ENCODE measurements at places on chromosomes 6 and 20.

GRCh38 chr20:35560105-35560511 lies 18.2 kb downstream of the ERGIC3 start:
- no peak for DNase-seq

DNA sequence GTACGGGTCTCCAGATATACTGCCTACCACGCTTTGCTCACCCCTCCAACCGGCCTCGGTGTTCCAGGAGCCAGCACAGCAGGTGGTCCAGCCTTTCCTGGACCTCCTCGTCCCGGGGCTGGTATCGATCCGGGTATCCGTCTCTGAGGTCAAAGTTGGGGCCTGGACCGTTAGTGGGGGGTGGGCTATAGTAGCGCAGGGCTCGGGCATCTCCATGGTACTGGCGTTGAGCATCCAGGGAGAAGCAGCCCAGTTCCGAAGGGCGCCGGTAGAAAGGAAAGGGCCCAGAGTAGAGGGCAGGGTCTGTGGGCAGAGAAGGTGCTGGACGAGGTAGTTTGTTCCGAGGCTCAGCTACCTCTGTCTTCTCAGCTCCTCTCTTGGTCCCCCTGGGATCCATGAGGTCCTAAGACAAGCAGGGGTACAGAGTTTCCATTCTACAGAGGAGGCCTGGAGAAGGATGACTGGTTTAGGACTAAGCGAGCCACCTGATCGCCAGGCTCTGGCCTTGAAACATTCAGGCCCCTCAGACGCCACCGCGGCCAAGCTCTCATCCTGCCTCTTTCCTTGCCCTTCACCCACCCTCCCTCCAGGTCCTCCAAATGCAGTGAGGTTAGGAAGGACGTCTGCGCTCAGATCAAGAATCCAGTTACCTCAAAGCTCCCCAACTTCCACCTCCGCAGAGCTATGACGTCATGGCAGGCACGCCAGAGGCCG lies 502 bp downstream of the DXO start:
- DNase-seq, result no peak

- no peak for DNase-seq
These were observed 24.1 kb upstream of the HS3ST5 start for GRCh38 chr6:114366899-114367298.

- peak; percentile 16 for DNase-seq
These were observed 49.7 kb downstream of the BCAS4 start for GRCh38 chr20:50844430-50845100.

DNA sequence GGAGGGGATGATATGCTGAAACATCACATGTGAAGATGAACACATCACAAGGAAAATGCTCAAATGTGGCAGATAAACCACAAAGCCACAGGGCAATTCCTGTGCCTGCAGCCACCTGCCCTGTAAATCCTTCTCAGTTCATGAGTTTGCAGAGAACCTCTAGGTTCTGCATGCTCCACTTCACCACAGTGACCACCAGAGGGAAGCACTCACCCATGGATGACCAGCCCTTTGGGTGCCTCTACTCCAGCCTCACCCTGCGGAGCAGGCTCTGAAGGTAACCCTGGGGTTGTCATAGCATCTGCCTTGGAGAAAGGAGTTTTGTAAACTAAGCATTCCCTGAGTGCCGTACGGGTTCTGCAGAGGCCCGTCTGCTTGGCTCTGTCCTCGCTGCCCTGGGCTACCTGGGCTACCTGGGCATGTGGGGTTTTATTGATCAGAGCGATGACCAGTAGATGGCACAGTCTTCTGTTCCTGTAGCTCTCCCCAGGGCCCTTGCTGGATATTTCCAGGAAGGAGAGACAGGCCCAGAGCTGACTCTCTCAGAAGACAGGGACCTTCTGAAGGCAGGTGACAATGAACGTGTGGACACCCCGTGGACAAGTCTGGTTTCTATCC lies 31.7 kb upstream of the CST1 start:
- DNase-seq, result no peak

- DNase-seq, result no peak
These were observed 64.1 kb downstream of the TFAP2C start for GRCh38 chr20:56693217-56693616.

DNA sequence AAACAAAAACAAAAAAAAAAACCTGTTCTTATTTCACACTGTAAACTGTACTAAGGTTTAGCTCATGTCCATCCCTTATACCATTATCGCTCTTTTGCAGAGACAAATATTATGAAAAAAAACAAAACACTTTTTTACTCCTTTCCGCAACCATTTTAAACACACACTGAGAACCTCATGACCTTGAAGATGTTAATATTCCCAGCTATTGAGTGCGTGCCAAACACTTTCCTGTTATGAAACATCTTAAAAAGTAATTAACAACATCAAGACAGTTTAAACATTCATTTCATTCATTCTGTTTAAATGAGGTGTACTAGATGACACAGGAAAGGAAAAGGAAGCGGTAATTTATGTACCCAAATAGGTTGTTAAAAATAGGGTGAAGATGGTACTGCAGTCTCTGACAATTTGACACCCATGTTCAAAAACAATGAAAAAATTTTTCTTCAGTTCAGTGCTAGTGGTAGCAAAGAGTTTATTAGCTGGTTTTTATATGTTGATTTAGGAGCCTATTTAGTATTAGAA lies 3.9 kb upstream of the ARHGAP18 start:
- DNase-seq, result no peak

DNA sequence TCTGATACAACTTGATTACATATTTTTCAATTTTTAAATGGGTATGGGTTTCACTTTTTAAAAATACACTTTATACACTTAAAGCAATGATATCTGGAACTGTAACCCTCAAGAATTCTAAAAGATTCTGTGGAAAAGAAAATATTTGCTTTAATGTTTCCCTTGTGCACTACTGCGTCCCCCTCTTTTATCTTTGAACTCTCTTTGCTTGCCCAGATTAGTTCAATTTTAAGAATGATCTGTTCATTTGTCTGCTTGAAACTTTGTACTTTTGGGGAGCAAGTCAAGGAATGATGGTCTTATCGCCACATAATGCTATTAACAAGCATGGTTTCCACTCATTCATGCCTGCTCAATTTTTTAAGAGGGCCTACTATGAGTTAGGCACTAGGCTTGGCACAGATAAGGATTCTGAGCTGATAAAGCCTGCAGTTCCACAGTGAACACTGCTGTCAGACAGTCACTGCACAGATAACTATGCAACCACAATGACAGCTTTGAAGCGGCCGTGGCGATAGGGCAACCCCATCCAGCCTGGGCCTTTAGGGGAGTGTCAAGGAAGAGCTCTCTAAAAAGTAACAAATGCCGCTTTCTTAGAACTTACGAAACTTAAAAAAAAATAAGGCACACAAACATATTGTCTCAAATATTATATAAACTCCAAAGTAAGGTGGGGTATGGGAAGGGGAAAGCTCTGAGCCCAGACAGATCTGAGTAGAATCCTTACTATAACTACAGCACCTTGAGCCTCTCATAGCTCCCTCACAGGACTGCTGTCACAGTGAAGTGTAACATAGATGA lies 29.7 kb downstream of the FYN start:
- DNase-seq, result no peak

GRCh38 chr6:137084865-137085617 lies 40.3 kb upstream of the IL20RA start:
- DNase-seq, result no peak

DNA sequence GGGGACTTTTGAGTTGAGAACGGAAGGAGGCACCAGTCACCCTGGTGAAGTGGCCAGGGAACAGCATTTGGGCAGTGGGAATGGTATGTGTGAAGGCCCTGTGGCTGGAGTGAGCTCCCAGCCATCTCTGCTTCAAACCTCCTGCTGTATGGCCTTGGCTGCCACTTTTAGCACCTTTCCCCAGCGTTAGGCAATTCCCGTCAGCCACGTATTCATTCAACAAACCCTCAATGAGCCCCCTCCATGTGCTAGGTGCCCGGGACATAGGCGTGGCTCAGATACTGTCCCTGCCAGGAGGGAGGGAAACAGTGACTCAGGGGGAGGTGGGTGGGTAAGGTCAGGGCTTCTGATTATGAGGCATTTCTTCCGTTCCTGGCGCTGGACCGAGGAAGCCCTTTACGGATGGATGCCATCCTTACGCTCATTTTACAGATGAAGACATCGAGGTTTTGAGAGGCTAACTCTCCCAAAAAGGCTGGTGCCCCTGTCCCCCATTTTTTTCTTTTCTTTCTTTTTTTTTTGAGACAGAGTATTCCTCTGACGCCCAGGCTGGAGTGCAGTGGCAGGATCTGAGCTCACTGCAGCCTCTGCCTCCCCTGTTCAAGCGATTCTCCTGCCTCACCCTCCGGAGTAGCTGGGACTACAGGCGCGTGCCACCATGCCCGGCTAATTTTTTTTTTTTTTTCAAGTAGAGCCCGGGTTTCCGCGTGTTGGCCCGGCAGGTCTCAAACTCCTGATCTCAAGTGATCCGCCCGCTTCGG lies 37.5 kb downstream of the SRC start:
- no peak for DNase-seq

- no peak for DNase-seq
These were observed 244.8 kb upstream of the UFL1 start for GRCh38 chr6:96276856-96277255.

DNA sequence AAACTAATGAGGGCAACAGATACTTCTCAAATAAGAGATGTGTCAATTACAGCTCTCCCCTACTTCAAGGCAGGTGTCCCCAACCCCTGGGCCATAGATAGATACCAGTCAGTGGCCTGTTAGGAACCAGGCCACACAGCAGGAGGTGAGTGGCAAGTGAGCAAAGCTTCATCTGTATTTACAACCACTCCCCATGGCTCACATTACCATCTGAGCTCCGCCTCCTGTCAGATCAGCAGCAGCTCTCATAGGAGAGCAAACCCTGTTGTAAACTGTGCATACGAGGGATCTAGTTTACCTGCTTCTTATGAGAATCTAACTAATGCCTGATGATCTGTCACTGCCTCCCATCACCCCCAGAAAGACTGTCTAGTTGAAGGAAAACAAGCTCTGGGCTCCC lies 422.1 kb downstream of the GJA1 start:
- no peak for DNase-seq

- DNase-seq, result no peak
These were observed 115.4 kb downstream of the BCAS1 start for GRCh38 chr20:53954723-53955658.

GRCh38 chr6:120077489-120077888 lies 727.9 kb upstream of the MAN1A1 start:
- no peak for DNase-seq

DNA sequence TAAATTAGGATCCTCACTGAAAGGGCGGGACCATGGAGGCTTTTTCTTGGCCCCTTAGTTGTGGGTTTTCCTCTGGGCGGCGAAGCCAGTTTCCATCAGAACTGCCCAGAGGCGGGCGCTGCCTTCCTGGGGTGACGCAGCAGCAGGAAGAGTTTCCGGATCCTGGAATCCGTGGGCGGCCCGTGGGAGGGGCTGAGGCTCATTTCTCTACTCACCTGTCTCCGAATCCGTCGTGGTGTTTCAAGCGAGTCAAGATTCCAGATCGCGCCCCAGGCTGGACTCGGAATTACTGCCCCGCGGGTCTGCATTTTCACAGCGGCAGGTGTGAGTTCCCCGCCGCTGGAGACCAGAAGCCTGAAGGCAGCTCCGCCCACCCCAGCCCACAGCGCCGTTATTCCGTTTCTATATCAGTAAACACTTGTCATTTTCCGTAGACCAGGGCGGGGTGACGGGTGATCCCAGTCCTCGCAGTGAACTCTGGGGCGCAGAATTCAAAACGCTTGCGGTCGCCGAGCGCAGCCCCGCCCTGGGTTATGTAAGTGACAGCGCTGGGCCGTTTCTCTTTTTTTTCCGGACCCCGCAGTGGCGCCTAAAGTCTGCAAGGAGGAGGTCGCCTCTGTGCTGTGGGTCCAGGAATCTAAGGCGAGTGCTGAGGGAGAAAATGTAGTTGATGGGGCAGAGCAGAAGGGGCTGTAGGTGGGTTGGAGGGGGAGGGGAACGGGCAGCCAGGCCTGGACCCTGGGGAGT lies 27.2 kb upstream of the POU5F1 start:
- no peak for DNase-seq

GRCh38 chr6:108942556-108943492 lies 94.6 kb downstream of the ARMC2 start:
- no peak for DNase-seq

- DNase-seq, result no peak
These were observed 68.5 kb upstream of the DUSP22 start for GRCh38 chr6:223763-224162.

DNA sequence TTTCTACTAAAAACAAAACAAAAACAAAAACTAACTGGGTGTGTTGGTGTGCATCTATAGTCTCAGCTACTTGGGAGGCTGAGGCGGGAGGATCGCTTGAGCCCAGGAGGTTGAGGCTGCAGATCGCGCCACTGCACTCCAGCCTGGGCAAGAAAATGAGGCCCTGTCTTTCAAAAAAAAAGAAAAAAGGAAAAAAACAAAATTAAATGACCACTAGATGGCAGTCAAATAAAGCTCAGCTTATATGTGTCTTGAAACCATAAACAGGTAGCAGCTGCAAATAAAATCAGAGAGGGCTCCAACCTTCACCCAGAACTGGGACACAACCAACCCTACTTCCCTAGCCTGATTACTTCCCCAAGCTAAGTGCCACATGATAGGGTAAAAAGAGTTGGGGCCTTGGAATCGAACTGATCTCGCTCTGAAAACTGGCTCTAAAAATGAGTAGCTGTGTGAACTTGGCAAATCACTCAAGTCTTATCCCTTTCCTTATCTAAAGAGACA lies 67.1 kb upstream of the ADGRF4 start:
- peak; percentile 9 for DNase-seq

DNA sequence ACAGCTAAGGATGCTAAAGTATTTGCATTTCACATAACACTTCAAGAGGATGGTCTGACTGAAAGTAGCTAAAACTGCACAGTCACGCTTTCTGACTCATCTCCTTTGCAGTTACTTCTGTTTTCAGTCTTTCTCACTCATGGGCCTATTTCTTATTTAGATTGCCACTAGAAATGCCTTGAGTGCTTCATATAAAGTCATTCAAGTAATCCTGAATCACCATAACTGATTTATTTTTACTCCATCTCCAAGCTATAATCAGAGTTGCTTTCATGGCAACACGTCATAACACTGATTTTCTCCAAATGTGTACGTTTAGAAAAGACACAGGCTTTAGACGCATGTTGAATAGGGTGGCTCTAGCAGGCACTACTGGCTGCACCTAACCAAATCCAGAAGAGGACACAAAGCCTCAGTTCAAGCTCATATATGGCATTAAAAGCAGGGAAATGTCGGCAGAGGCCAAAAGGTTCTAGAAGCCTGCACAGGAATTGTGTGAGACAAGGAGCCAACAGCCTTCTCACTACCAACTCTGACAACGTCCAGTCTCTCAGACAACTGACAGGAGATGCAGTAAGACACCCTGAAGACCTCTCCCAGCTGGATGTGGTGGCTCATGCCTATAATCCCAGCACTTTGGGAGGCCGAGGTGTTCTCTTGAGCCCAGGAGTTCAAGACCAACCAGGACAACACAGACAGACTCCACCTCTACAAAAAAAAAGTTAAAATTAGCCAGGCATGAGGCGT lies 64.1 kb upstream of the BEND6 start:
- DNase-seq, result peak; percentile 82

GRCh38 chr6:153493501-153493900 lies 362.4 kb upstream of the RGS17 start:
- no peak for DNase-seq

DNA sequence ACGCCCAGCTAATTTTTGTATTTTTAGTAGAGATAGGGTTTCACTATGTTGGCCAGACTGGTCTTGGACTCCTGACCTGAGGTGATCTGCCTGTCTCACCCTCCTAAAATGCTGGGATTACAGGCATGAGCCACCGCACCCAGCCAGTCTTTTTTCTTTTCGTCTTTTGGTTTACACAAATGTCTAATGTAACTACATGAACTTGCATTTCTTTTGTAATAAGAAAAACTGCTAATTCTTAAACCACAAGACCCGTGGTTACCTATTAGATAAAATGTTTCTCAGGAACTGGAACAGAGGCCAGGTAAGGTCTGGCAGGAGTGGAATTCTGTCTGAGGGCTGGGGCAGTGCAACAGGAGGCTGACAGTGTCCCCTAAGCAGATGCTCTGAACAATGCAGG lies 32.7 kb upstream of the GSTA3 start:
- no peak for DNase-seq

All from fibroblast of skin of left biceps (primary cell).